Cardiac atrium fibroblast (primary cell): ENCODE measurements at places on chromosomes 3 and 15. TPM values are rescaled to one million over a fixed set of nuclear protein-coding genes. Genes with fewer than 3 reads are reported as not detected.

The HYAL3 gene
- total RNA-seq = 6.5 and 7.8 TPM in 2 replicates

The NR2E3 gene
- total RNA-seq = not detected in 2 replicates

The SNX1 gene
- total RNA-seq = 33.5 and 40.4 TPM in 2 replicates

The PPP2R3A gene
- total RNA-seq = 11.5 and 12.3 TPM in 2 replicates

The SPTBN5 gene
- under 0.01 and 0.16 TPM in 2 replicates for total RNA-seq

The CX3CR1 gene
- not detected in 2 replicates for total RNA-seq

The NANOGP8 gene
- total RNA-seq = not detected in 2 replicates

The SLCO2A1 gene
- total RNA-seq = 4.2 and 4.5 TPM in 2 replicates

The KIF15 gene
- total RNA-seq = 4.2 and 5.4 TPM in 2 replicates

The CTXN2 gene
- total RNA-seq = not detected in 2 replicates

The PTX3 gene
- 3,721 and 3,941 TPM in 2 replicates for total RNA-seq

The VWA5B2 gene
- not detected in 2 replicates for total RNA-seq

The CAV3 gene
- total RNA-seq = not detected in 2 replicates

The SERINC4 gene
- total RNA-seq = not detected in 2 replicates

The ZBTB11 gene
- 11.2 and 14.3 TPM in 2 replicates for total RNA-seq

The GRAMD1C gene
- 2.3 and 2.6 TPM in 2 replicates for total RNA-seq

The TGM4 gene
- not detected in 2 replicates for total RNA-seq

The FETUB gene
- not detected in 2 replicates for total RNA-seq

The P2RY1 gene
- 3.6 TPM in 2 replicates for total RNA-seq

The IL17RD gene
- 1.3 and 3.6 TPM in 2 replicates for total RNA-seq

The ST3GAL6 gene
- total RNA-seq = 10.7 and 20.6 TPM in 2 replicates

The CSPG4 gene
- 16.2 TPM in 2 replicates for total RNA-seq

The CD96 gene
- 0.32 and 1.4 TPM in 2 replicates for total RNA-seq

The PRR23B gene
- total RNA-seq = not detected in 2 replicates

The SOX14 gene
- total RNA-seq = not detected in 2 replicates

The GHSR gene
- not detected in 2 replicates for total RNA-seq

The TAGLN3 gene
- total RNA-seq = not detected in 2 replicates

The RETNLB gene
- not detected in 2 replicates for total RNA-seq

The SLC9A9 gene
- total RNA-seq = 3.9 and 8.3 TPM in 2 replicates

The MAP6D1 gene
- total RNA-seq = under 0.01 and 4.5 TPM in 2 replicates

The LMAN1L gene
- 0.36 TPM in 1 of 2 replicates, not detected in the other for total RNA-seq

The STAG1 gene
- total RNA-seq = 22.7 and 23.8 TPM in 2 replicates

The OR5H15 gene
- total RNA-seq = not detected in 2 replicates
